ENCODE measurements at places on chromosomes 13 and 19.

DNA sequence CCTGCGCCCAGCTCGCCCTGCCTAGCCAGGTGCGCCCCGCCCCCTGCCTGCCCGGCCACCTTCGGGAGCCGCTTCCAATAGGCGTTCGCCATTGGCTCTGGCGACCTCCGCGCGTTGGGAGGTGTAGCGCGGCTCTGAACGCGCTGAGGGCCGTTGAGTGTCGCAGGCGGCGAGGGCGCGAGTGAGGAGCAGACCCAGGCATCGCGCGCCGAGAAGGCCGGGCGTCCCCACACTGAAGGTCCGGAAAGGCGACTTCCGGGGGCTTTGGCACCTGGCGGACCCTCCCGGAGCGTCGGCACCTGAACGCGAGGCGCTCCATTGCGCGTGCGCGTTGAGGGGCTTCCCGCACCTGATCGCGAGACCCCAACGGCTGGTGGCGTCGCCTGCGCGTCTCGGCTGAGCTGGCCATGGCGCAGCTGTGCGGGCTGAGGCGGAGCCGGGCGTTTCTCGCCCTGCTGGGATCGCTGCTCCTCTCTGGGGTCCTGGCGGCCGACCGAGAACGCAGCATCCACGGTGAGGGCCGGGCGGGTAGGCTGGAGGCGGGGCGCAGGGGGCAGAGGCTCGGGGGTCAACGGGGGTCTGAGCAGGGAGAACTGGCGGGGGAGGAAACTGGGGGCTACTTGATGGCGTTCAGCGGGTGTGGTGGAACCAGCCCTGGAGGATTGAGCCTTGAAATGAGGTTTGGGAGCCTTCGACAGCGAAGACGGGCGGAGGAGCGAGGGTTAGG, at the start of gene SPINT2:
SPINT2 (plus strand) TSS at position 88 of the 727 bp plus-strand sequence; CDS start at position 408, 320 bp downstream.
- DNase-seq, result no peak

GRCh38 chr13:31014456-31014855, 82.0 kb downstream of the TEX26 start:
- no peak for DNase-seq

DNA sequence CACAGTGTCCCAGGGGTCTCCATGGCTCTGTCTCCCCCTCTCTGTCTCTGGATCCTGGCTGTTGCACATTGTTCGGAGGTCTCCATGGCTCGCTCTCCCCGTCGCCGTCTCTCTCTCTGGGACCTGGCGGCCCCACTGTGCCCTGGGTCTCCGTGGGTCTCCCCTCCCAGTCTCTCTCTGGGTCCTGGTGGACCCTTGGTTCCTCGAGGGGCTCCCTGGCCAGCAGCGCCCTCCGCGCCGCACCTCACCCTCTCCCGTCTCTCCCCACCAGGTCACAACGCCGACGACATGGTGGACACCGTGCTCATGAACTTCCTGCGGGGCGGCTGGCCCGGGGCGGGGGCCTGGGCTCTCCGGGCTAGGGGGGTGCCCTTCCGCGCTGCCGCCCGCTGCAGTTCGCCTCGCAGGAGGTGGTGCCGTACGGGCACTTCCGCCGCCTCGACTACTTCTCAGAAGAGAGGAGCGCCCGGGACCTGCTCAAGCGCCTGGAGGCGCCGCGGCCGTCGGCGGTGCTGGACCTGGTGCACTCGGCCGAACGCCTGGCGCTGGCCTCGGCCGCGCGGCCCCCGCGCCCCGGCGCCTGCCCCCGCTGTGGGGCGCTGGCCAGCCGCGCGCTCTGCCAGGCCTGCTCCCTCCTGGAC, 29.1 kb downstream of the SIGLEC5 start:
- DNase-seq, result no peak

GRCh38 chr13:107553838-107554237, 661.5 kb downstream of the LIG4 start:
- DNase-seq, result no peak

GRCh38 chr13:25046274-25046984, 49.5 kb upstream of the PABPC3 start:
- no peak for DNase-seq
